Left renal pelvis (tissue), 4 donors: ENCODE measurements at places on chromosomes 5 and 9. TPM values are rescaled to one million over a fixed set of nuclear protein-coding genes. Genes with fewer than 3 reads are reported as not detected.

IFNB1 gene
- polyA plus RNA-seq, result not detected

PTGS1 gene
- polyA plus RNA-seq, result 6.5 TPM

CAMLG gene
- 87.5 TPM for polyA plus RNA-seq

C9orf50 gene
- 0.29 TPM for polyA plus RNA-seq

OMD gene
- polyA plus RNA-seq, result 86.5 TPM

CDX1 gene
- polyA plus RNA-seq, result 0.40 TPM

GABRP gene
- polyA plus RNA-seq, result 2.1 TPM

DNA sequence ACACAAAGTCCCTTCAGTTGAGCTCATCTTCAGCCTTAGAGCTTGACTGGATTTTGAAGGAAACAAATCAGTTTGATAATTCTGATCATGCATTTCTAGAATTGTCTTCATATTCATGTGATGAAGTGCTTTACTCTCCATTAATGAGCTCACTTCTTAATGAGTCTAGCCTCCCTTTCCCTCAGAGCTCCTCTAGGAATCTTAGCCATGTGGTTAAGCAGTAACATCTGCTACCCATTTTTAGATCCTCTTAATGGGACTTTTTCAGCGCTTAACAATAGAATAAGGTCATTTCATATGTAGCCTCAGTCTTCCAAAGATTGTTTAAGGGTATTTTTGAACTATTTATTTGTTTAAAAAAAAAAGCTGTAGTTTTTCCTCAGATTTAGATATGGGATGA, 36.9 kb upstream of the LURAP1L start:
- no peak for DNase-seq

DNA sequence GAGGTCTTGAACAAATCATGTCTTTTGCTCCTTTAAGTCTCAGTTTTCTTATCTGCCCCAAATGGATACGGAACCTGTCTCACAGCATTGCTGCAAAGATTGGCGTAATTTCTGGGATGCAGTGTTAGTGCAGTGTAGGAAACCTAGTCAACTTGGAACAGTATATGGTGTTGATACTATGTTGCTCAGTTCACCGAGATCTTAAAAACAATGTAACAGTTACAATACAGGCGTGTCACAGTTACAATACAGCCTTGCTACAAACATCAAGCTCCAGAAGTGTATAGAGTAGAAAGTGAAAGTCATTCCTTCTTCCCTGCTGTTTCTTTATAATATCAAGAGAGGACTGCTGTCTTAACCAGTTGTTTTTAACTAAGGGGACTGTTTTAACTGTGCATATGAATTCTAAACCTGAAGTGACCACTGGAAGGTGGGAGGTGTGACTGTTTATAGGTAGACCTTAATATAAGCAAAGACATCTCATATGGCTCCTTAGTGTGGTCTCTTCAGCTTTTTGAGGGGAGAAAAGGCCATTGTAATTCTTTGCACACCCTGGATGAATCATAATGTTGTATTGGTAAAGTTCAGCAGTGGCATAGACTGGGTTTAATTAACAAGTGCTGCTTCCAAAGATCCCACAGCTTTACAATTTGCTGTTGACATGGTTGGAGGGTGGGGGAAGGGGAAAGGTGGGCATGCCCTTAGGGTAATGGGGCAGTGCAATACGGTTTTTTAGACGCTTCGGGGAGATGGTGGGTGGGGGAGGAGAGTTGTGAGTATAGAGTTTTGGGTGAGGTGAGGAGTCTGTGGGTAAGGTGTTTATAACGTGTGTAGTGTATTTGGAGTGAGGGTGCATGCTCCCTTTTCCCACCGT, 12.9 kb downstream of the PRRC2B start:
- no peak for DNase-seq

DNA sequence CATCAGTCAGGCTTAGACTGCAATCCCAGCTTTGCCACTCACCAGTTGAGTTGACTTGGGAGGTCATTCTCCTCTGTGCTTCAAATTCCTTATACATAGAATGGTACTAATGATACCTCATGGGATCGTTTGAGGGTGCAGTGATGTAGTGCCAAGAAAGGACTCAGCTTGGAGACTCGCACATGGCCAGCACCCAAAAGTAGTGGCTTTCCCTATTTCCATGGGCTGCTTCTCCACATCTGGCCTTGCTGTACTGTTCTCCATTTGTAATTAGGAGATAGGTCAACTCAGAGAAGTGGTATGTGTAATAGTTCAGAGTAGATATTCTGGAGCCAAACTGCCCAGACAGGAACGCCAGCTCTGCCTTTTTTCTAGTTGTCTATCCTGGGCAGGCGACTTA, 5.5 kb downstream of the CCL19 start:
- DNase-seq, result no peak

- DNase-seq, result no peak
Measured at GRCh38 chr5:180460834-180461233, 33.3 kb upstream of the CNOT6 start.

- DNase-seq, result no peak
Measured at GRCh38 chr9:17699615-17700330, 120.9 kb downstream of the SH3GL2 start.

- peak; percentile 63 for DNase-seq
Measured at GRCh38 chr9:108217431-108218349, 638.1 kb downstream of the ACTL7B start.

DNA sequence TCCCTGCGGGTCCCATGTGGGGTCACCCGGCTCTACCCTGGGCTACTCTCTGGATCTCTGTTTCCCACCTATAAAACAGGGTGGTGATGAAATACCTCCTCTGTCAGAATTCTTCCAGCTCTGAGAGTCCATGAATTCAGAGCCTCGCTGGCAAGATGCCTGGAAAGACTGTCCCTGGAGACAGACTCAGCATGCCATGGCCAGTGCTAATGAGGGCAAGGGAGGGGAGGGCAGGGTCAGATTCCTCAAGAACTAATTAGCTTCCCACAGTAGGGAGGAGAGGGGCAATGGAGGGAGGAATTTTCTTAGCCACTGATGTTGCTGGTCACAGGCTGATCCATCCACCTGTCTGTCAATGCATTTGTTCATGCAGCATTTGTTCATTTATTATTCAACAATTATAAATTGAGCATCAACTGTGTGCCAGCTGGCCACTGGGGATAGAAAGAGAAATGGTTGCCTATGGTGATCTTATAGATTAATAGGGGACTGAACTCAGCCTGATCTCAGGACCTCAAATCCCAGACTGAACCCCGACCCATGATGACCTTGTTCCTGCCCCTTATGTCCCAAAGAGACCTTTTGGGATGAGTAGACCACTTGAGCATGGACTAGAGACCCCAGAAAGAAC, 4.7 kb downstream of the SYNPO start:
- no peak for DNase-seq

GRCh38 chr5:79186021-79186420, 49.9 kb upstream of the JMY start:
- no peak for DNase-seq

DNA sequence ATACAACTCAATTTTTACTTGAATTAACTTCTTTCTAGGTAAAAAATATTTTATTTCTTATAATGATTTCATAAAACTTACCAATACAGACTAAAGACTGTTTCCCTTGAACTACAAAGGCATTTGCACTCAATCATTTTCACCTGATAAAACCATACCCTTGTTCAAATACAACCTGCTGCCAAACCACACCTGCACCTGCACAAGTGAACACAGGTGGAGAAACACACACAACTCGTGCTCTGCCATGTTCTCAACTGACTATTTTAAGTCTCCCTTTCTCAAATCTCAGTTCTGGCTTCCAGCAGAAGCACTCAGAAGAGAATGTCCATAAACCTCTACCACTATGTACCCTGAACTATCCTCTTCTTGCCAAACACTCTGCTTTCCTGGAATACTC, 1892.1 kb downstream of the MAT2B start:
- no peak for DNase-seq

- no peak for DNase-seq
Measured at GRCh38 chr5:91277840-91278239, 105.3 kb downstream of the ARRDC3 start.

GRCh38 chr5:137858954-137859353, 8.7 kb upstream of the MYOT start:
- DNase-seq, result no peak

DNA sequence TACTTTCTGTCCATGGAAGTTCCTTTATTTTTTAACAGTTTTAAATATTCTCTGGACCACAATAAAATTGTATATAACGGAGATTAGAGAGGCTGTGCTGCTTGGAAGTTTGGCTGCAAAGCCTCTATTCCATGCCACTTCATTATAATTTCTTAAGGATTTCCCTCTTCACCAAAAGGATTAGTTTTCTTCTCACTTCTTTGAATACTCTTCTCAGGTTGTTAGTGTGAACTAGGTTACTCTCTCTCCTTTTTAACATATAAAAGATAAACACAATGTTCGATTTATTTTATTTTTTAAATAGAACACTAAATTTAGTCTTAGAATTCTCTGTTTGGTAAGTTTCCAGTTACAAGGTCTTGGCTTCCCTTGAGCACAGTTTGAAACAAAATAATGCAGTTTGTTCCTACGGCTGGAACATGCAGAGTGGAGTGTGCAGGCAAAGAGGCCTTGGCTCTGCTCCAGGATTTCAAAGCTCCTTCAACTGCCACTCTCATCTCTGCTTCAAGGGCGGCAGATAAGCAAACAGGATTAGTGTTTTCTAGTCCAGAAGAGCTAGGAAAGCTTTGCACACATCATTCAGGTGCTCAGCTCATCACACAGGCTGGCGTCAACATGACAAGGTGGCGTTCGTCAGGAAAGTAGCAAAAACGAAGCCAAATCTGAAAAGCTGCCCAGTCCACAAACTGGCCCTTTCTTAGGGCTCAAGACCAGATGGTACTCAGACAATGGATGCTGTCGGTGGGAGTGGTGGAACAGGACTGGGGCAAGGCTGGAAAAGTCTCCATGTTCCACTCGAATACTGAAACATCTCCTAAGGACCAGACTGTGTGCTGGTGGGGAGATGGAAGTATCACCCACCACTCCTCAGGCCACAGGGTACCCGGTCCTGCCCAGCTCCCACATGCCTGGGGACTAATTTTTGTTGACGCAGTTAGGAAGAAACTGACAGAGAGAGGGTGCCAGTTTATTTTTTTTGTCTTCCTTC, 286.6 kb downstream of the CRB2 start:
- no peak for DNase-seq

- DNase-seq, result no peak
Measured at GRCh38 chr5:142674531-142675469, 11.1 kb downstream of the FGF1 start.

GRCh38 chr5:136924490-136924889, 559.1 kb upstream of the TRPC7 start:
- no peak for DNase-seq

DNA sequence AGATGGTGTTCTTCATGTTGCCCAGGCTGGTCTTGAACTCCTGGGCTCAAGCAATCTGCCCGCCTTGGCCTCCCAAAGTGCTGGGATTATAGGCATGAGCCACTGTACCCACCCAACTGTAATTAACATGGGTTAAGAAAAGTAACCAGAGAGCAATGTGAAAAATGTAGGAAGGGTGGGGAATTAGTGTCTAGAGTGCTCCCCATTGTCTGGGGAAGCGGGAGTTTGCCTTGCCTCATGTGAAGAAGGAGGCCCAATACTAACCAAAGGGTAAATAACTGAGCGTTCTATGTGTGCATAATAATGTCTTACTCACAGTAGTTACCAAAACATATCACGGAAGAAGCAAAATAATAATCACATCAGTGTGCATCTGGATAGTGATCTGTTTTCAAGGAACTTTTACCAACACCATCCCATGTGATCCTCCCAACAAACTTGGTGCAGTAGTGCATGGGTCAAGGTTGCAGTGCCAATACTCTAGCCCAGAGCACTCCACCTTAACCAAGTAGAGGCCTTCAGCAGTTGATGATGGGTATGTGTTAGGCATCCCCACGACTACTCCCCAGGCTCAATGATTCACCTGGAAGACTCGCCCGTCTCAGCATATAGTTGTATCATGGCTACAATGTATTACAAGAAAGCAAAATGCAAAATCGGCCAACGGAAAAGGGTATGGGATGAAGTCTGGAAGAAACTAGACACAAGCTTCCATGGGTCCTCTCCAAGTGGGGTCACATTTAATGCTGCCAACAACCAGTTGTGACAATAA, 26.2 kb downstream of the GNAQ start:
- no peak for DNase-seq

- DNase-seq, result no peak
Measured at GRCh38 chr5:111494355-111494999, 17.9 kb downstream of the STARD4 start.

DNA sequence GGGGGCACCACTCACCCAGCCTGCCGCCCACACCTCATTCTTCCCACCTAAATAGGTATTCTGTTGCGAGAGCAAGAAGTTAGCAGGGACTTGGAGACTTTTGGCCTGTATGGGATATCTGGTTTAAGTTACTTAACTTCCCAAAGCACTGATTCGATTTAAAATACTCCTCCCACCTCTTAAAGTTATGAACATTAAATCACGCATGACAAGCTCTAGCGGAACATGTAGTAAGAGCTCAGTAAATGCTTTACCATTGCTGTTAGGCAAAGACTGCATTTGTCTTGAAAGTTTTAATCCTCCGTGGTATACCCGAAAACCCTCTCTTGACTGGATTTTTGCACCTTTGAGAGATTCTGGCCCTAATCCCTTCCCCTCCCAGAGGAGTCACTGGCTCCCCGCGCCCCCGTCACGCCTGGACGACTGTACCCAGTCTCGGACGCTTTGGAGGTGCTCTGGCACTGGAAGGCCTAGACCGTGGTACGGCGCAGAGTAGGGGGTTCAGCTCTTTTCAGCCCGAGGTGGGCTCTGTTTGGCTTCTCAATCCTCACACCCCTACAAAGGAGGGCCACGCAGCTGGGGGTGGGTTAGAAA, 4.4 kb downstream of the GDNF start:
- DNase-seq, result no peak

DNA sequence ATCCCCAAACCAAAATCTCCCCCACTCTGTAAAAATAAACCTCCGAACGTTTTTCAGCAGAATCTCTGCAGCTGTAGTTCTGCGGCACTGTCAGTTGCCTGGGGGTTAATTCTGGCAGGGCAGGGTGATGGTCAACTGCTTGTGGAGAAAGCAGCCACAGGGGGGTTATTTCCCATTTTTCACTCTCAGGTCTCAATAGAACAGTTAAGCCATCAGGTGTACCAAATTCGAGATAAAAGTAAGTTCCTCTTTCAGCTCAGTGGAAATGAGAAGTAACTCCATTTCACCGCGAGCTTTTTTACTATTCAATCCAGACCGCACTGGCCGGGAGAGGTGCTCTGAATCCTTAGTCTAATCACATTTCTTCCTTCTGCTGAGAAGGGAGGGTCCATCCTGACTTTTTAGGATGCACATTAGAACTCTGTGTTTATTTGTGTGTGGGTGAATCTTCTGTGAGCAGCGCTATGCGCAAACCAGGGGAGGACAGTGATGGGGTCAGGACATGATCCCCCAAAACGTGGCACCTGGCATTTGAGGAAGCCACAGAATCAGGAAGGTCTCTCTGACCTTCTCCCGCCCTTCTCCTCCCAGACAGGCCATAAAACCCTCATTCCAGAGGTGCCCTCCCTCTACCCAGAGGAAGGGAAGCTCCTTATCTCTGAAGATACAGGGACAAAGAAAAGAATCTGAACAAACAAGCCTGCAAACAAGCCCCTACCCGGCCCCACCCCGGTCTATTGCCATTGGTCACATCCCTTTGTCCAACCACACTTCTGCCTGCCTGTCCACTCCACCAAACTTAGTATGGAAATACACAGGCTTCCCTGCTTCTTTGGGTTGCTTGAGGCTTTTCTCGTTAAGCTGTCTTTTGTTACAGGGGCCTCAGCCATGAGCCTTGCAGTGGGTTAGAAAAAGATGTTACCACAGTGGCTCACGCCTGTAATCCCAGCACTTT, 229.0 kb downstream of the ROR2 start:
- no peak for DNase-seq

GRCh38 chr5:108707141-108707540, 40.6 kb upstream of the FER start:
- no peak for DNase-seq
